ENCODE measurements at places on chromosomes 13 and 19.

GRCh38 chr19:45063851-45064801 lies 12.2 kb downstream of the ZNF296 start:
- no peak for DNase-seq

- no peak for DNase-seq
Observed at GRCh38 chr13:92947770-92948434, 278.7 kb upstream of the GPC6 start.

- DNase-seq, result no peak
Observed at GRCh38 chr13:101755228-101755887, 302.9 kb downstream of the ITGBL1 start.

DNA sequence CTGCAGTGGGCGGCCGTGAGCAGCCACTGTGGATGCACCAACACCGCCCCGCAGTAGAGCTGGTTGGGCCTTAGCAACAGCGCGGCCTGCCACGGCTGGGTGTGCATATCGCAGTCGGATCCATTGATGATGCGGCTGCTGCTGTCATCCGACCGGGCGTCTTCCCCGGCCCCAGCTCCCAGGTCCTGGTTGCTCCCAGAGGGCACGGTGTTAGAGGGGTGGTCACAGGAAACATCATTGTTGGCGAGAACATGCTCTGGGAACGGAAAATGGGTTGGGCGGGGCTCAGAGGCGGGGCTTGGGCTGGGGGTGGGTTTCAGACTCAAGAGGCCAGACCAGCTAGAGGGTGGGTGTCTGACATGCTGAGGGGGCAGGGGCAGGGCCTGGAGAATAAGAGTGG lies 3.0 kb downstream of the KLK5 start:
- DNase-seq, result no peak
